Tongue (tissue), 3 donors: ENCODE measurements at places on chromosomes 6 and 20. TPM values are rescaled to one million over a fixed set of nuclear protein-coding genes. Genes with fewer than 3 reads are reported as not detected.

GRCh38 chr6:52654007-52654406 is 16.9 kb upstream of the TMEM14A start:
- DNase-seq: no peak

GRCh38 chr6:54361188-54361587 is 52.9 kb downstream of the TINAG start:
- DNase-seq: no peak

DNA sequence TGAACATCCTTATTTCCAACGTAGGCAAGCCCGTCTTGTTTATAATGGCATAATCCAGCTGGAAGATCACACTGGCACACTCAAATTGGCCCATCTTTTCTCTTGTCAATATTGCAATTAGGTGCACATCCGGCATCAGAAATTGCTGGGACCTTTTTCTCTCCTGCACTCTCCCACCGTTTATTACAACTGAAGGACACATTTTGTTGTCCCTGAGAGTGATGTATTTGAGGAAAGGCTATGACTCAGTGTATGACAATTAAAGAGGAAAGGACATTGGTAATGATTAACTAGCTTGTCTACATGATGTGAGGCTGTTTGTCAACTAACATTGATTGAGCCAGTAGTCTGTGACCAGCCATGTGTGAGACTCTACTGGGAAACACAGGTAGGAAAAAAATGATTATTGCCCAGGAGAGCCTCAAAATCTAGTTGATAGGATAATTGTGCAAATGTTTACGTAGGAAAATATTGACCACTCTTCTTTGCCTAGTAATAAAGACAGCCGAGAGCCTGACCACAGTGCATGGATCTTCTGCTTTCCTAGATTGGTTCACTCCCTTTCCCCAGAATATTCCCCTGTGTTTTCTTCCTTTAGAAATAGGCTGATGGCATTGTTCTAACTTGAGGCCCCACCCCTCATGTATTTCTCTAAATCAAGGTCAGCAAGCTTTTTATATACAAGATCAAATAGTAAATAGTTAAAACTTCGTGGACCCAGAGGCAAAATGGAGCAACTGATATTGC is 230.0 kb upstream of the BTBD3 start:
- DNase-seq: no peak

- DNase-seq: no peak
Observed at GRCh38 chr20:43560974-43561373, 2.1 kb downstream of the SGK2 start.

Gene HAO1
- total RNA-seq: not detected

Gene GABBR1
- 33.0 TPM for total RNA-seq

Gene RNF182
- total RNA-seq: 0.51 TPM

- peak; percentile 35 for DNase-seq
Observed at GRCh38 chr6:169950558-169950957, 199.1 kb downstream of the ERMARD start.

Gene CENPW
- total RNA-seq: 3.8 TPM

Gene OXT
- total RNA-seq: not detected

DNA sequence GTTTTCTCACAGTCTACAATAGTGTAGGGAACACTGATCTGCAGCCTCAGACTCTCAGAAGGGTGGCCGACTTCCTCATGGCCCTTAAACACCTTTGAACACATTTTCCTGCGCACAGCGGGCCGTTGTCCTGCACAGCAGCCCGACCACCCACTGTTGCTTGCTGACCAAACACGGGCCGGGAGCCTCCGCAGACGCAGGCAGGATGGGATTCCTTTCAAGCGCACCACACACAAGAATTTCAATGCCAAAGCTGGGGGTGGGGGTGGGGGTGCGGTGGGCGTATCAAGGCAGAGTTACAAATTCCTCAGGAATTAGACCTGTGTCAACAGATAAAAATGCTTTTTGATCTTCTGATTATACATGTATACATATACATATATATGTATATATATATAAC is 74.5 kb downstream of the HUS1B start:
- DNase-seq: no peak

Gene RAET1G
- total RNA-seq: 1.1 TPM

Gene POLR3F
- total RNA-seq: 13.3 TPM

DNA sequence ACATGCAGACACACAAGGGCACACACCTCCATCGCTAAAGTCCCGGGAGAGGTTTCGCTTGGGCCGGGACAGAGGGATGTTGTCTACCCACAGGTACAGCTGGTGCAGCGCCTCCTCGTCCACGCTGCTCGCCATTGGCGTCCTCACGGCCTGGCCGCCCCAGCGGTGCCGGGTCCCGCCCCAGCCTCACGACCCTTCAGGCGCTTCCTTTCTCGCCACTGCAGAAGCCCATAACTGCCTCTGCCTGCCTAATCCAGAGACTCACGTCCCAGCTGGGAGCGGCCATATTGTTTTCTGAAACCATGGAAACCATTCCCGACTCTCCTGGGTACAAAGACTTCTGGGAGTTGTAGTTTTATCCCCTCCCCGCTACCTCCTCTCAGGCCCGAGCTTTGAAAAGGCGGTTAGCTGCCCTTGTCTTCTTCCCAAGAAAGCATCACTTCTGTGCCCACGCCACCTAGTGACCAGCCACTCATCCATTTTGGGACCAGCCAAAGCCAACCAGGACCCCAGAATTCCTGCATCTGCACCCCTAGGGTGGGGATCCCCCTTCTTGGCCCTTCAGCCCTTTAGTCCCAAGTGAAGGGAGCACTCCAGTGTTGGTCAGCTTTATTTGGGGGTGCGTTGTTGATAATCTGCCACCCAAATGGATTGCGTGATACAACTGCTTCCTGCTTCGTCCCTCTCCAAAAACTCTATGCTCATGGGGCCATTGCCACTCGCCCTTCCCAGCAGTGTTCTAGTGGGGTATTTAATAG is at the start of gene SPEF1:
SPEF1 (minus strand) TSS at position 296 of the 758 bp plus-strand sequence; CDS start at position 135, 161 bp downstream.
- peak; percentile 97 for DNase-seq

DNA sequence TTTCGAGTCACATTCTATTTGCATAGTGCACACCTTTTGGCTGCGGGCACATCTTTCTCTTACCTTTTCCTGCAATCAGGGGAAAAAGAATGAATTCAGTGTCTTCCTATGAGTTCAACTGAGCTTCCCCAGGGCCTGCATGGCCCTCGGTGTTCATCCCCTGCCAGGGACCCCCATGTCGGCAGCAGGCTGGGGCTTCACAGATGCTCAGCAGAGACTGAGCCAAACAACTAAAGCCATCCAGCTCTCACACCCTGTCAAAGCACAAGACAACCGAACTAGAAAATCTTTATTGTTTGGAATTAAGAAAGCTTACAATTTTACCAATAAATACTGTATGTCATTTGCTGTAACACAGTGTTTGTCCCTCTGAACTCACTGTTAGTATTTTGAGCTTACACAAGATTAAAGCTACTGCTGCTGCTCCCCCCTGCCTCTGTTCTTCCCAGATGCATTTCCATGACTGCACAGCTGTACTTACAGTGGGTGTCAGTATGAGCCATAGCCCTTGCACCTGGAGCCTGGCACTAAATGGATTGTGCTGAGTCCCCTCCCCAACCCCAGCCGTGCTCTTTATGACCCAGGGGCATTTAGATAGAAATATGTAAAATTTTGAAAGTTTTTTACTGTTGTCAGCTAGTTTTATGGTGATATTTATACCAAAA is 205.8 kb downstream of the TMEM242 start:
- DNase-seq: peak; percentile 49

DNA sequence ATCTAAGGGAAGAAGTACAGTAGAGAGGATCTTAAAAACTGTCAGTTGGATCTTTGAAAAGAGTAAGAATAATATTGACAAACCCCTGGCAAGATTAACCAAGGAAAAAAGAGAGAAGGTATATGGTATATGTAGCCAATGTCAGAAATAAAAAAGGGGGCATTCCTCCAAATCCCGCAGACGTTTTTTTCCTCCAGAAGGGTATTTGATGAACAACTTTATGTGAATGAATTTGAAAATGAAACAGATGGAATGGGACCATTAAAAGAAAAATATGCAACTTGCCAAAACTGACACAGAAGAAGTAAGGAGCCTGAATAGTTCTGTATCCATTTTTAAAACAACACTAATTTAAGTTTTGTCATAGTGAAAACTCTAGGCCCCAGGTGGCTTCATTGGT is 35.7 kb downstream of the GFRA4 start:
- no peak for DNase-seq

GRCh38 chr6:104229057-104229456 is 630.7 kb downstream of the HACE1 start:
- DNase-seq: no peak

Gene GPLD1
- 1.3 TPM for total RNA-seq

DNA sequence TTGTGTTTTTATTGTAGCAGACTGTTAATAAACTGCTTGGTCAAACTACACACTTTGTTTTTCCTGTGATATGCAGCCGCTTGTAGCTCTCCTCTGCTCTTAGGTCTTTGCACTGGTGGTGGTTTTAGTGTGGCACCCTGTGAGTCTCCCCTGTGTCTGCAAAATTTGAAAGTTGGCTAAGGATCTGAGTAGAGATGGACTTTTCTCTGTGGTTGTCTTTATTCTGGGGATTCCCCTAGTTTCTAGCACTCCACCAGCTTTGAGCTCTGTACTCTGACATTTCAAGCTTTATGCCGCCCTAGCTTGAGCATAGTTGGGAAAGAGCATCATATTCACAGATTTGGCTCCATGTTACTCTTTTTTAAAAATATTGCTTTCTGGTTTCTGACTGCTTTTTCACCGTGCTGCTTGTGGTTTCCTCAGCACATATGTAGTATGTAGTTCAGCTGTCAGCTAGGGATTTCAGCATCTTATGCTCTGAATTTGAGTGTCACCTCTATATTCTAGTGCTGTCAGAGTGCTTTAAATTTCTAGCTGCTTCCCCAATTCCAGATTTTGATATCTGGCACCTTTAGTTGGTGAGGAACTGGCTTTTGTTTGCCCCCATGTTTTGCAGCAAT is 25.4 kb downstream of the CDYL start:
- DNase-seq: no peak

Gene PRND
- total RNA-seq: 34.1 TPM

DNA sequence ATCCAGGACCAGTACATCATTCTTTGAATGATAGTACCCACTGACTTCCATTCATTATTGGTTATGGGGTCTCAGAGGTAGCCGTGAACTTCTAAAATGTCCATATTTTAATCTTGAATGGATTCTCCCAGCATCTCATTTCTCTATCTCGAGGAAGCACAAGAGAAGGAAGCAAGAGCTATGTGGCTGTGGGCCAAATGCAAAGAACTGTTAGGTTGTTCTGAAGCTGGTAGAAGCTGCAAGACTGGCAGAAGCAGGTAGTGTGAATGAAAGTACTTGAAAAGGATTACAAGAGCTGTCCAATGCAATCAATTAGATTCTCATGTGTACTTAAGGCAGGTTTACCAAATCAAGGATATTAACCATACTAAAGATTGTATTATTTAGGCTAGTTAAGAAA is 1131.8 kb downstream of the GRIK2 start:
- no peak for DNase-seq

Gene USP49
- total RNA-seq: 4.1 TPM

- DNase-seq: peak; percentile 29
Observed at GRCh38 chr20:58470336-58471192, 44.6 kb downstream of the APCDD1L start.

Gene TTLL9
- 1.0 TPM for total RNA-seq

- no peak for DNase-seq
Observed at GRCh38 chr6:20703049-20703448, 168.8 kb downstream of the CDKAL1 start.

GRCh38 chr6:33878562-33878961 is 74.8 kb upstream of the MLN start:
- DNase-seq: no peak

- DNase-seq: no peak
Observed at GRCh38 chr20:43293068-43293786, 103.5 kb upstream of the PTPRT start.

DNA sequence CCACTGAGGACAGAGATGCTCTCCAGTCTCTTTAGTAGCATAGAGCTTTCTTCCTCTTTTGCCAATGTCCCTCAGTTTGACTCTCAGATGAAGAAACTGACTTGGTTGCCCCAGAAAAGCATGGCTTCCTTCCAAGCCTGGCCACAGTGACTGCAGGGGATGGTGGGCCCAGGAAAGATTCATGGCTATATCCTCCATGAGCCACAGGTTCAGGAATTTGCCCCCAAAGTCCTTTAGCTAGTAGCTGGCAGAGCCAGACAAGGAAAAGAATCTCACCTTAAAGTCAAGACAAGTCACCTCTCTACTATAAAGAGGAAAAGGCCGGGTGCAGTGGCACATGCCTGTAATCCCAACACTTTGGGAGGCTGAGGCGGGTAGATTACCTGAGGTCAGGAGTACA is 43.4 kb downstream of the TRAM2 start:
- no peak for DNase-seq

DNA sequence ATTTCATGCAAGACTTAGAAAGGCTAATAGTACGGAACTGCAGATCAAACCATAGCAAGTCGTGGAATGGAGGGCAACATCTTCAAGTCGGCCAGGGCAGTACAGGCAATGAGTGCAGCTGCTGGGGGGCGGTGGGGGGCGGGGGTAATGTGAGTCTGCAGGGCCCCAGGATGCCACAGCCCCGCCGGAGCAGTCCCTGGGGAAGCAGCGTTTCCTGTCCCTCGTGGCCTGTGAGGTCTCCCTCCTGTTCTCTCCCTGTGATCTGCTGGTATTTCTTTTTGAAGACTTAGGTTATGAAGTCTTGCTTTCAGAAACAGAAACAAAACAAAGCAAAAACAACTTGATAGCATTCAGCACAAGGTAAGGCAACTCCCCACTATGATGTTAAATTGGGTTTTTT is 351.9 kb downstream of the FOXA2 start:
- no peak for DNase-seq

DNA sequence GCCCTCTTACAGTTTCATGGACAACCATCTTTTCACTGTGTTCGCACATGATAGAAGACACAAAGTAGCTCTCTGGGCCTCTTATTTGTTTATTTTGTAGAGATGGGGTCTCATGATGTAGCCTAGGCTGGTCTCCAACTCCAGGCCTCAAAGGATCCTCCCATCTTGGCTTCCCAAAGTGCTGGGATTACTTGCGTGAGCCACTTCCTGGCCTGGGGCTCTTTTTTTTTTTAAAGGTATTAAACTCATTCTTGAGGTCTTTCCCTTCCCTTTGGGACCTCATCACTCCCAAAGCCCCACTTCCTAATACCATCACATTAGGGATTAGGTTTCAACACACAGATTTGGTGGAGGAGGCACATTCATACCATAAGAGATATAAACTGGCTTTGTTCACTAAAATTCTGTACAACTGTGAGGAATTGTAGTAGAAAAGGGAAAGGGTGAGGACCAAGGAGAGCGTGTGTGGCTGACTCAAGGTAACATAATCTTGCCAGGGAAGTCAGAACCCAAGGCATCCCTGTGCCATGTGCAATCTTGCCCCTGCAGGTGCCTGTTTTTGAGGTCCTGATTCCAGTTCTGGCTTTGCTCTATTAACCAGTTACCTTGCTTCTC is 45.5 kb downstream of the EIF2S2 start:
- peak; percentile 61 for DNase-seq

GRCh38 chr6:3297006-3297405 is 38.3 kb downstream of the PSMG4 start:
- no peak for DNase-seq
